Cerebellar nuclear complex (tissue), 1 donor: ENCODE measurements at places on chromosomes 6 and 20.

DNA sequence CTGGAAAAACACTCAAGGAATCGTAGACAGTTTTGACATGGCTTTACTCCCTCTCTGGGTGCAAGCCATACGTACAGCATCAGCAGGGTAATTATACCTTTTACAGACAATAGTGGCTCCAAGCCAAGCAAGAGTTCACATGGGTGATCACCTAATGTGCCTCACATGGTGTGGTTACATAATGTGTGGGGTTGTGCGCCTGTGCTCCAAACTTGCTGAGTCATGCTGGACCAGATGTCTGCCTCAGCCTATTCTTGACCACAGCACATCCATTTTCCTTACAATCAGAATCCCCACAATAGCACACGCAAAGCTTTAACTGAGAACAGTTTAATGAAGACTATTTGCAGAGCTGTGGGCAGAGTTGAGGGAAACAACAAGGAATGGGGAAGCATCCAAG lies 74.5 kb downstream of the ALDH8A1 start:
- no peak for DNase-seq

GRCh38 chr20:41003143-41003935 lies 25.3 kb upstream of the TOP1 start:
- DNase-seq = no peak

DNA sequence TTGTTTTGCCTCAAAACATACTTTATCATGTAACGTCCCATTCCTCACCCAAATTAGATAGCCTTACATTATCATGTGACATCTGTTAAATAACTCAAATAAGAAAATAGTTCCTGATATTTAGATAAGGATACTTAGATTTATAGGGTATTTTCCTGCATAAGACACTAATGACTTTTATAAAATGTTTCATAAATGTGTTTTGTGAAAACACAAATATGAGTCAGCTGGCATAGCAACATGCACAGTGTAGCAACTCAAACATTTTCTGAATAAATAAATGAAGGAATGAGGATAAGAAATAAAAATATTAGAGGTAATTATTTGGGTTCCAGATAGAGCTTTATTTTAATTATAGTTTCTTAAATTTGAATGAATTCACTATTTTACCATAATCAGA lies 460.4 kb upstream of the PLCB4 start:
- no peak for DNase-seq

DNA sequence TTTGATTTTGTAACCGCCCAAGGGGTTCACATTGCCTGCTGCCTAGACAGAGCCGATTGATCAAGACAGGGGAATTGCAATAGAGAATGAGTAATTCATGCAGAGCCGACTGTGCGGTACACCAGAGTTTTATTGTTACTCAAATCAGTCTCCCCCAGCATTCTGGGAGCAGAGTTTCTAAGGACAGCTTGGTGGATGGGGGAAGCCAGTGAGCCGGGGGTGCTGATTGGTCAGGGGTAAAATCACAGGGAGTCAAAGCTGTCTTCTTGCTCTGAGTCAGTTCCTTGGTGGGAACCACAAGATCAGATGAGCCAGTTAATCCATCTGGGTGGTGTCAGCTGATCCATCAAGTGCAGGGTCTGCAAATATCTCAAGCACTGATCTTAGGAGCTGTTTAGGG lies 60.0 kb upstream of the EZR start:
- DNase-seq = no peak

GRCh38 chr6:137084865-137085617 lies 40.3 kb upstream of the IL20RA start:
- no peak for DNase-seq

GRCh38 chr6:40909811-40910210 lies 129.2 kb downstream of the UNC5CL start:
- DNase-seq = no peak

- DNase-seq = no peak
These were observed 128.6 kb upstream of the RUNX2 start for GRCh38 chr6:45199554-45199953.

DNA sequence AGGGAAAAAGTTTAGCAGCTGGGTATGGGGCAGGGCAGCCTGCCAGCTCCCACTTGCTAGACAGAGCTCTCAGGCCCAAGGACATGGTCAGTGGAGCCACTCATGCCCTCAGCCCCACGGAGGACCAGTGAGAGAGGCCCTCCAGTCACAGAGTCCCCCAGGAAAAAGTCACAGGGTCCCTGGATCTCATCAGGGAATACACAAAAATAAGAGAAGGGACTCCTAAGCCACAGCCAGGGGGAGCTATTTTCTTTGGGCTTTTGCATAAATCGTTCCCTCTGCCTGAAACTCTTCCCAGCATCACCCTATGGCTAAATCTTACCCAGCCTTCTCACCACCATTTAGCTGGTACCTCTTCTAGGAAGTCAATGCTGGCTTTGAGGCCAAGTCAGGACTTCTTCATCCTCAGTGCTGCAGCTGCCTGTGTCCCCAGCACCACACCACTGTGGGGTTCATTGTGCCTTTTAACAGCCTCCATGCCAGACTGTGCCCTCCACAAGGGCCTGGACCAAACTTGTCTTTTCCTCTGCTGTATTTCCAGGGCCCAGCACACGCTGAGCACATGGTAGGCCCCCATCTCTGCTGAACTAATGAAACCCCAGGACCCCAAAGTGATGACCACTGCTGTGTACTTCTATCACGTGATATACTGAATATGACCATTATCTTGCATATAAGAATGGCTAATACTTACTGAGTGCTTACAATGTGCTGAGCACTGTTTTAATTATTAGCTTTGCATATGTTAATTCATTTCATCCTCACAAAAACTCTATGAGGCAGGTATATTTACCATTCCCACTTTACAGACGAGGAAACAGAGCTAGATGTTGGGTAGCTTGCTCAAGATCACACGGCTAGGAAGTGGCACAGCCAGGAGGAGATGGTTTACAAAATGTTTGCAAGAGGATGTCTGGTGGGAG lies 2.0 kb downstream of the ZNF335 start:
- DNase-seq = no peak

- no peak for DNase-seq
These were observed 21.7 kb upstream of the AVP start for GRCh38 chr20:3106185-3106584.

DNA sequence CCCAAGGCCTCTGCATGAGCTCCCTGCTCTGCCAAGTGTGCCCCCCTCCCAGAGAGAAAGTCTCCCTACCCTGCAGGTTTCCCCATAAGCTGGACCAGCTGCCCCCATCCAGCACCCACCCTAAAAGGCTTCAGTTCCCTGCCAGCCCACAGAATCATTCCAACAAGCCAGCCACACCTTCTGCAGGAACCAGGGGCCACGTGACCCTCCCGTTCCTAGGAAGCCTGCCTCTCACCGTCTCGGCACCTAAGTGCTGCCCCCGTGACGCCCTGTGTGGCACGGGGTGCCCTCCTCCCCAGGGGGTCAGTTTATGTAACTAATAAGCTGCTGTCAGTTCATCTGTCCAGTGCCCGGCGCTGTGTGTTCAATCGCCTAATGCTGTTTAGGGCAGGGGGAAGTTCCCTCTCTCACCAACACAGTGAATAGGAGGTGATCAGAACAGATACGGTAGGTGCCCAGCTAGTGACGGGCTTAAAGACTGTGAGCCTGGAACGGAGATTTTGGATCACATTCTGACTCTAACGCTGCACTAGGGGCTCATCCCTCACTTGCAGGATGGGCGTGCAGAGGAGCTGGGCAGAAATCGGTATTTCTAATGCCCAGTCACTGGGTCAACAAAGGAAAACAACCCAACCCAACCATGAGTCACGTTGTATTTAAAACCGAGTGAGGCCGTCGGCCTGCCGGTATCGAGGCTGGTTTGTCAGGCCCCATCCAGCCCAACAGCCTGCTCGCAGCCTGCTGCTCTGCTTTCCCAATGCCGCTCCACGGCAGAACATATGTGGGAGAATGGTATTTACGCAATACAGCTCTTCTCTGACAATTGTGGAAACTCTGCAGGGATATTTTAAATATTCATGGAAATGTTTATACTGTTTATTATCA lies 56.0 kb downstream of the RAMACL start:
- no peak for DNase-seq

- no peak for DNase-seq
These were observed 195.0 kb upstream of the CEP162 start for GRCh38 chr6:84422380-84422968.
